Activated CD4-positive, alpha-beta memory T cell treated with anti-CD3 and anti-CD28 coated beads for 36 hours (primary cell): ENCODE measurements at places on chromosomes 3 and 15. TPM values are rescaled to one million over a fixed set of nuclear protein-coding genes. Genes with fewer than 3 reads are reported as not detected.
A peak's percentile ranks its signal among the peaks of the same experiment; 100 is the strongest.

Gene NME9
- 0.90 TPM for total RNA-seq

Gene ANAPC13
- 30.1 TPM for total RNA-seq

Gene SLC27A2
- 22.5 TPM for total RNA-seq

Gene CD47
- 124 TPM for total RNA-seq

Gene B3GALNT1
- 1.6 TPM for total RNA-seq

Gene POLQ
- total RNA-seq: 23.9 TPM

GRCh38 chr3:56593455-56594158 lies 36.6 kb downstream of the CCDC66 start:
- DNase-seq: peak; percentile 64

DNA sequence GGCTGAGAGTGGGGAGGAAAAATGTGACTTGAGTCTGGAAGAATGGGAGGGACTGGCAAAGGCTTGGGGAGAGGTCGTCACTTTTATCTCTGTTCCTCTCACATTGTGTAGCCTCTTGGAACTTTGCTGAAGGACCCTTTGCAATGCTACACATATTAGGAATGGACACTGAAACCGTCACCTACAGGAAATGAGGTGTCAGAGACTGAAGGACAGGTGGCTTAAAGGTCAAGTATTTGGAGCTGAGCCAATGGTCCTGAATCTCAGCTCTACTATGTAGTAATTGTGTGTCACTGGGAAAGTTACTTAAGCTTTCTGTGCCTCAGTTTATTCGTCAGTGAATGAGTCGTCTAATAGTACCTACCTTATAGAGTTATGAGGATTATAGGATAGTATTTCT lies 14.7 kb downstream of the MCTP2 start:
- no peak for DNase-seq

- no peak for DNase-seq
Observed at GRCh38 chr3:139564294-139564861, 24.8 kb upstream of the RBP1 start.

GRCh38 chr15:66907826-66908743 lies 157.3 kb upstream of the SMAD3 start:
- DNase-seq: no peak

- peak; percentile 85 for DNase-seq
Observed at GRCh38 chr3:4976109-4976508, 3.1 kb upstream of the BHLHE40 start.

DNA sequence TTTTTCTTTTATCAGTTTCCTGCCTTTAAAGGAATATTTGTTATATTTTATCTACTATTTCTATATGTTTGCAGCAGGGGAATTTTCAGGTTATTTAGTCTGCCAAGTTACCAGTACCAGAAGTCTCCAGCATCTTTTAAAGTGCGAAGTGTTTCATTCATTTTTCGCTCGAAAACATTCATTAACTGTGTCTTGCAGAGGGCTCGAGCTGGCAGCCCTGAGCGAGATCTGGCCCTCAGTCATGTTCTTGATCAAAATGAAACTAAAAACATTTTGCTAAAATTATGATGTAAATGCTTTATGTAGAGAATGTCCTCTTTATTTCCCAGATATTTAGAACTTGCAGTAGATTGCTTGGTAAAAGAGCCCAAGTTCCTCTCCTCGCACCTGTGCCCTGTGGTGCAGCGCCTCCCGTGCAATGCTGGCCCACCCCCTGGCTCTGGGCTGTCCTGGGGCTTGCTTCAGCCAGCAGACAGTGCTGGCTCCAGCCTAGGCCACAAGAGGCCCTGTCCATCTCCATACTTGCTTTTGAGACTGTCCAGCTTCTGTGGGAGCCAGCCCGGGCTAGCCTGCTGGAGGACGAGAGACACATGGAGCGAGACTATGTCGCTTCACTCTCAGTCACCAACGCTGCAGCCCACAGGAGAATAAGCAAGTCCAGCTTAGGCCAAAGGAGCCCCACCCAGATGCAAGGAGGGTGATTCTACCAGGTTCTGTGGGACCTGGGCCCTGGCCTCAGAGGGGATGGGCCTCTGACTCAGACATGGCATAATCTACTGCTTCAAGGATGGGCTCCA lies 71.9 kb upstream of the PRR23E start:
- no peak for DNase-seq

DNA sequence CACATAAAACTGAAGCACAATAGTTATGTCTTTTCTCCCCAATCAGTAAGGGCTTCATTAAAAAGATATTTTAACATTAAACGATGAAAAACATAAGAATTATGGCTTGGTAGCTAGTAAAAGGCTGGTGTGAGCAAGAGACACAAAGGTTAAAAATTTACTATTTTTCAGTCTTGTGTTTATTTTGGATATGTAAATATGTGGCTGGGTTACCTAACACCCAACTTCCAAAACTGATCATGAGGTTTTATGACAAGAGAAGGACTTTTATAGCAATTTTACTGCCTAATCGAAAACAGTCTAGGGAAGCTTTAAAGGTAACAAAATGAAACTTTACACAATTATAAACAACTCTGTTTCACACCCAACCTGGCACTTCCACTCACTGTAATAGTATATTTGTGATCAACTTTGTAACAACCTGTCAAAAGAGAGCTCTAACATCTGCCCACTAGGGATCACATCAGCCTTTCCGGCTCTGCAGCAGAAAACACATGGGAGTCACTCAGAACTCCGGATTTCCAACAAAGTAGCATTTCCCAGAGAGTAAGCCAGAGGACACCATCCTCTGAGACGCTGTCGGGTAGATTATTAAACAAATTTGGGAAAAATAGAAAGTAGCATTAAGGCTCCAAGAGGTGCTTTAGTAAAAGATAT lies 123.4 kb upstream of the C2CD4B start:
- DNase-seq: no peak

- no peak for DNase-seq
Observed at GRCh38 chr15:51493892-51494291, 128.7 kb downstream of the DMXL2 start.

GRCh38 chr3:189304465-189305351 lies 132.9 kb downstream of the TPRG1 start:
- DNase-seq: peak; percentile 46

GRCh38 chr15:45435124-45435903 lies 57.0 kb upstream of the GATM start:
- DNase-seq: no peak
